Stomach (tissue), 19 donors: ENCODE measurements at places on chromosomes 2 and 18. TPM values are rescaled to one million over a fixed set of nuclear protein-coding genes. Genes with fewer than 3 reads are reported as not detected.
A peak's percentile ranks its signal among the peaks of the same experiment; 100 is the strongest.

DNA sequence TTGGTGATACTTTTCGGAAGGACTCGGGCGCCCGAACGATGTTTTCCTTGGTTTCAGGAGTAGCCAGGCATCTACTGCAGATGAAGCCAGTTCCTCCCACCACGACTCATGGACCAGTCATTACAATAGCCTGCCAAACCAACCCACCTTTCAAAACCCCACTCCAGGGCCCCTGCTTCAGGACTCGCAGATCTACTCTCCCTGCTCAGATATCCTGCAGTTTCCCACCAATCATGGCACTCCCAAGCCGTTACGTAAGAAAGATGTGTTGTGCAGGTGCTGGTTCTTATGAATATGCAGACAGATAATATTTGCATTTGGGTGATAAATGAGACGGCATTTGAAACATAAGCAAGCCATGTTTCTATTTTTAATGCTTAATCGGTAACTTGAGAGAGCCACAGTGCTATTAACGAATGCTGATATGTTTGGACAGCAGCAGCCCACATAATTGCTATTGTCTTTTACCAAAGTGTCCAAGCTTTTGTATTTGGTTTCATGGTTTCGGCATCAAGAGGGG lies 3.5 kb upstream of the CYS1 start:
- no peak for DNase-seq

DNA sequence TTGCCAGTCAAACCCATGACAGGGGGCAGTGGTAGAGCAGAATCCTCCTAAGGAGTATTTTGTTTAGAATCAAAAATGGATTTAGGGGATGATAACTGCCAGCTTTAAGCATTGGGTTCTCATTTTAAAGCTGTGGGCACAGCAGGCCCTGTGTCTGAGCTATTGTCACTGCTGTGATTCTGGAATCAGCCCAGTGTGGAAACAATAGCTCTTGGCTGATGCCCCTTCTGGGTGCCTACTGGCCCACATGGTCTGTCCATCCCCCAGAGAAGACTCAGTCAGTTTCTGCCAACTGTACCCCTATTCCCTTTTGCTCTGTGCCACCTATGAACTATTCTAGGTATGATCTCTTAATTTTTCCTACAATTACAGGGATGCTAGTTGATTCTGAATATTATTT lies 91.7 kb upstream of the LRRTM1 start:
- no peak for DNase-seq

The PTH2R gene
- total RNA-seq = not detected

- DNase-seq = no peak
Observed at GRCh38 chr2:71631411-71631931, 178.1 kb downstream of the DYSF start.

The ENOSF1 gene
- 114 TPM for total RNA-seq

GRCh38 chr18:3524706-3525105 lies 74.7 kb downstream of the TGIF1 start:
- DNase-seq = no peak

The KLHL30 gene
- total RNA-seq = not detected

The POTEI gene
- total RNA-seq = 0.55 TPM

DNA sequence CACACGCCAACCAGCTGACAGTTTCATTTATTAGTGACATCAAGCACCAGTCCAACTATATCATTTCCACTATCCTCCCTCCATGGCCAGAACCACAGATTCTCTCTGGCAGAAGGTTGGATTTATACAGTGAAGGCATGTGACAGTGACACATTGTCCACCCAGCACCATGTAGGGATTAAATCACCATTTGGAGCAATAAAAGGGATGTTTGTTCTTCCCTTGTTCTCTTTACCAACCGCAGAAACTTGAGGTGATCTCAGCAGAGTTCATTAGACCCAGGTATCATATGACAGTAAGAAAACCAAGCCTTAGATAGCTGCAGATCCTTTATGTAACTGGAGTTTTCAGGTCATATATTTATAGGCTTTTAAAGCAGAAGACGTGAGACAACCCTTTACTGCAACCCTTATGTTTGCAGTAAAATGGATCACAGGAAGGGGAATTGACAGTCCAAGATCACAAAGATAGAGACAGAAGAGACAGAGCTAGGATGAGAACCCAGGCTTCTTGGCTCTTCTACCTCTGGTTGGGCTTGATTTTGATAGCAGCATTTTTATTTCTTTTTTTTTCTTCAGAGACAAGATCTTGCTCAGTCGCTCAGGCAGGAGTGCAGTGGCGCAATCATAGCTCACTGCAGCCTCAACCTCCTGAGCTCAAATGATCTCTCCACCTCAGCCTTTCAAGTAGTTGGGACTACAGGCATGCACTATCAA lies 80.1 kb downstream of the XDH start:
- no peak for DNase-seq

The OSR1 gene
- 1.2 TPM for total RNA-seq

The SFT2D3 gene
- total RNA-seq = 7.2 TPM

GRCh38 chr2:117686699-117687098 lies 127.8 kb upstream of the DDX18 start:
- no peak for DNase-seq

The SPATA3 gene
- total RNA-seq = not detected

- DNase-seq = no peak
Observed at GRCh38 chr2:27792759-27793158, 21.2 kb downstream of the MRPL33 start.

The DOK6 gene
- total RNA-seq = 1.2 TPM

DNA sequence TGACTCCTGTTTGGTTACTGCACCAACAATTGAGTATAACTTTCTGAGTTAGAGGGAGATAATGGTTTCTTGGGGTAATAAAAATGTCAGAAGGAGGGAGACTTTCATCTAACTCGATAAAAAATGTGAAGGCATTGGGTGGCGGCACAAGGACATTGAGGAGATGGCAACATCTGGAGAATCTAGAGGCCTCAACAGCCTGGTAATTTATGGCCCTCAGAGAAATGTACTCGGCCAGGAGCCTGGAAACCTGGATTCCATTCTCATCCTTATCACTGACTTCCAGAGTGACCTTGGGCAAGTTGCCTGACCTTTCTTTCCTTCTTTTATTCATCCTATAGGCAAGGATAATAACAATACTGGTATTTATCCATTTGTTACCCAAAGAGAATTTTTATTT lies 173.5 kb upstream of the MEX3C start:
- no peak for DNase-seq

DNA sequence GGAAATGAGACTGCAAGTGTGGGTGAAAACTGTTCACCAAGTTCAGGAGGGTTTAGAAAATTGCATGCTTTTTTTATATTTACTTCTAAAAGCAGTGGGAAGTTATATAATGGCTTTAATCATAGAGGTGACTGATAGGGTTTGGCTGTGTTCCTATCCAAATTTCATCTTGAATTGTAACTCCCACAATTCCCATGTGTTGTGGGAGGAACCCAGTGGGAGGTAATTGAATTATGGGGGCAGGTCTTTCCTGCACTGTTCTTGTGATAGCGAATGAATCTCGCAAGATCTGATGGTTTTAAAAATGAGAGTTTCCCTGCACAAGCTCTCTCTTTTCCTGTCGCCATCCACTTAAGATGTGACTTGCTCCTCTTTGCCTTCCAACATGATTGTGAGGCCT lies 35.7 kb upstream of the NTSR2 start:
- no peak for DNase-seq

The RNPEPL1 gene
- 145 TPM for total RNA-seq

The COBLL1 gene
- 28.4 TPM for total RNA-seq

GRCh38 chr2:118861731-118862130 lies 14.3 kb upstream of the EN1 start:
- DNase-seq = no peak

GRCh38 chr18:50819027-50819727 lies 639 bp downstream of the MRO start:
- DNase-seq = peak; percentile 71

GRCh38 chr2:177246000-177246399 lies 18.5 kb downstream of the NFE2L2 start:
- no peak for DNase-seq

GRCh38 chr2:159396799-159397198 lies 110.3 kb upstream of the WDSUB1 start:
- no peak for DNase-seq

DNA sequence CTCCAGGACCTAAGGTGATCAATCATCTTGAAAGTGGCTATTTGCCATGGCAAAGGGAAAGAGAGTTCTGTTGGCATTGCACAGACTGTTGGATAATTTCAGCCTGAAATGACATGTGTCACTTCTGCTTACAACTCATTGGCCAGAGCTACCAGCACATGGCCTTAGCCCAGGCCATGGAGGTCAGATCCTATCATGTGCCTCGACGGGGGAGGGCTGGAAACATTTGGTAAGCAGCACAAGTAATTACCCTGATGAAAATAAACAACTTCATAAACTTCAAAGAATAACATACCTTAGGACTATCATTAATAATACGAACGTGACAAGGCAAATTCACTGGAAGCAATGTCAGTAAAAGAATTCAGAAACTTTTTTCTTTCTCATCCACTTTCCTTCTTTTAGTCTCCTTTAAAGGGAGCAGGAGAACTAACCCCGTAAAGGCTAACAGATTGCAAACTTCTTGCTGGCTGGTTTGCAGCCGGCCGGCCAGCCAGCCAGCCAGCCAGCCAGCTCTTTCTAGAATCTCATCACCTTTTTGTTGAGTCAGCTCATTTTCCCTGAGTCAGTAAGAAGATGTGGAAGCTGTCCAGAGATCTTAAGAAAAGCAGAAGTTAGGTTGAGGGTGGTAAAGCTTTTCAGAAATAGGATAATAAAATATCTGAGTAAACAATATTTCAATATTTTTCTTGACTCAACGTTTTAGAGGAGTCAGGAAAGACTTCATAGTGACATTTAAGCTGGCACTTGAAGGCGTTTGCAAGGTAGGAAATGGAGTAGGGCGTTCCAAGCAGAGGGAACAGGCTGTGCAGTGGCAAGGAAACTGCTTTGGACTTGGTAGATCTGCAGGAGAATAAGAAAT lies 31.9 kb downstream of the CNRIP1 start:
- DNase-seq = peak; percentile 63

DNA sequence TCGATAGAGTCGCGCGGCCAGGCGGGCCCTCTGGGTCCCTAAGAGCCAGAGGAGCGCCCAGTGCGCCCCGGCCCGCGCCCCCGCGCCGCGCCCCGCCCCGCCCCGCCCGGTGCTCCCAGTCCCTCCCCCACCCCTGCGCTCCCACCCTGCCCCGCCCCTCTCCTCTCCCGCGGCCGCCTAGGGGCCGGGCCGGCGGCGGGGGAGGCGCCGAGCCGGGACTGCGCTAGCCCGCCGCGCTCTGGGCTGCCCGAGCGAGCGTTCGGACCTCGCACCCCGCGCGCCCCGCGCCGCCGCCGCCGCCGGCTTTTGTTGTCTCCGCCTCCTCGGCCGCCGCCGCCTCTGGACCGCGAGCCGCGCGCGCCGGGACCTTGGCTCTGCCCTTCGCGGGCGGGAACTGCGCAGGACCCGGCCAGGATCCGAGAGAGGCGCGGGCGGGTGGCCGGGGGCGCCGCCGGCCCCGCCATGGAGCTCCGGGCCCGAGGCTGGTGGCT lies at the start of gene GPC1:
GPC1 (plus strand) TSS at position 207 of the 491 bp plus-strand sequence; CDS start at position 463, 256 bp downstream.
- peak; percentile 93 for DNase-seq

- DNase-seq = no peak
Observed at GRCh38 chr2:130767408-130767775, 12.1 kb downstream of the AMER3 start.

- DNase-seq = peak; percentile 69
Observed at GRCh38 chr2:112627060-112628040, 18.4 kb upstream of the SLC20A1 start.

- no peak for DNase-seq
Observed at GRCh38 chr2:175383286-175383685, 201.8 kb upstream of the ATP5MC3 start.

The VWA3B gene
- 4.0 TPM for total RNA-seq

- DNase-seq = no peak
Observed at GRCh38 chr2:216491793-216492596, 6.6 kb upstream of the RPL37A start.

DNA sequence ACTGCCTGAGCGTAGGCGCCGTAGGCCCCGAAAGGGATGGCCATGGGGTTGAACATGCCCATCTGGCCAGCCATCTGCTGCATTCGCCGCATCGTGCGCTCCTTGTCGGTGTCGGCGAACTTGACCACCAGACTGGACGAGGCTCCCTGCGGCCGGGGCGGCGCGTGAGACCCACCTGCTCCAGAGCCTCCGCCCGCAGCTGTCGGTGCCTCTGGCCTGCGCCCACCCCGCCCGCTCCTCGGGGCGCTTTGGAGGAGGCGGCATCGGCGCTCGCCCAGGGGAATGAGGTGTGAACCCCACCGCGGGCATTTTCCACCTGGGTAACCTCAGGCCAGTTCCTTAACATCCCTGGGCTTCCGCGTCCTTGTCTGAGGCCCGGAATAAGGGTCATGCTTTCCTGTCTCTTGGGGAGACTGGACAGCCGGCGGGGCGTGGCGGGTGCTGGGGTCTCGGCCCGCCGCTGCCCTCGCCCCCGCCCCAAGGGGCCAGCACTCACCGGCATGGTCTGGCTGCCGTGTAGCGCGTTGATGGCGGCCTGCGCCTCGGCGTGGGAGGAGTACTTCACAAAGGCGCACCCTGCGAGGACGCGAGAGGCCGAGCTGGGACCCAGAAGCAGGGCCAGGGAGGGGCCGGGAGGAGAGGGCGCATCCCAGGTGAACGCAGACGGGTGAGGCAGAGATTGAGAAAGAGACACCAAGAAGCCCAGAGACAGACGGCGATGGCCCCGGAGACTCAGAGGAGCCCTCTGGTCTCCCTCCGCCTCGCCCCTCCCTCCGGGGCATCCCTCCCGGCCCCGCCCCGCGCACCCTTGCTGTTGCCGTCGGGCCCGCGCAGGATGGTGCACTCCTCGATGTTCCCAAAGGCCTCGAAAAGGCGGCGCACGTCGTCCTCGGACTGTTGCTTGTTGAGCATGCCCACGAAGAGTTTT lies 291.0 kb downstream of the CELF4 start:
- no peak for DNase-seq

DNA sequence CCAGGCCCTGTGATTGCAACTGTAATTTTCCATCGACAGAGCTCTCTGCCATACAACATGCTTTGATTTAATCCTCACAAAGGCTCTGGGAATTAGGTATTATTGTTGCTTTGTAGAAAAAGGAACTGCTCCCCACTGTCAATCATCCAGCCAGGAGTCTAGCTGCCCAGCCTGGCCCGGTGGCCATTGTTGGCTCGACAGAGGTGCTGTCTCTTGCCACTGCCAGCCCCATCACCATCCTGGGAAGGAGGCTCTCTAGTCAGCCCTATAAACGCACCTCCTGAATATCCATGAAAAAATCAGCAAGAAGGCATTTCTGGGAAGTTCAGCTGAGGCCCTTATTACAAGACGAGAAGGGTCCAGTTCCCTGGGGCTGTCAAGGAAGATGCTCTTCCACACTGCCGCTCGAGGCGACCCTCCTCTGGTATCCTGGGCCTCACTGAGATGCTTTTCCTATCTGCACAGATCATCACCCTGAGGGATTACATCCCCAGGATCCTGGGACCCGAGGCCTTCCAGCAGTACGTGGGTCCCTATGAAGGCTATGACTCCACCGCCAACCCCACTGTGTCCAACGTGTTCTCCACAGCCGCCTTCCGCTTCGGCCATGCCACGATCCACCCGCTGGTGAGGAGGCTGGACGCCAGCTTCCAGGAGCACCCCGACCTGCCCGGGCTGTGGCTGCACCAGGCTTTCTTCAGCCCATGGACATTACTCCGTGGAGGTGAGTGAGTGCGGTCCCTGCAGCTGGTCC lies 71.0 kb downstream of the TPO start:
- no peak for DNase-seq

The DTNA gene
- 41.9 TPM for total RNA-seq

The GNAL gene
- total RNA-seq = 6.7 TPM

GRCh38 chr18:48728204-48728833 lies 189.5 kb downstream of the CTIF start:
- DNase-seq = no peak

- no peak for DNase-seq
Observed at GRCh38 chr2:117137371-117137770, 677.1 kb upstream of the DDX18 start.

The VWC2L gene
- not detected for total RNA-seq
